ENCODE measurements at places on chromosomes 6 and 20.

DNA sequence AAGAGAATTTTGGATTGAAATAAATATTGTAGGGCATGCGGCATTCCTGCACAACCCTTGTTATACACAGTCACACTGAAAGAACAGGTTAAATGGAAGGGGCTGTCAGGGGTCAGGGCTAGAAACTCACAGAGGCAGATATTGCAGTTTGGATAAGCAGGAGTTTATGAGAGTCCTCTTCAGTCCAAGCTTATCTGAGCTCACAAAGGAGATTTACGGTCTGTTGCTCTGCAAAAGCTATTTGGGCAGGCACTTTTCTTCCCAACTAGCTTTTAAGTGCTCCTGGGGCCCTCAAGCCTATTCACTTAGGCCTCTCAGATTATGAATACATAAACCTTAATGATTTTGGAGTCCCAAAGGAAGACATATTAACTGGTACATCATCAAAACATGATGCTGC, 156.2 kb downstream of the SOX4 start:
- DNase-seq, result no peak

GRCh38 chr6:9503111-9503761, 911.6 kb downstream of the TFAP2A start:
- DNase-seq, result no peak

DNA sequence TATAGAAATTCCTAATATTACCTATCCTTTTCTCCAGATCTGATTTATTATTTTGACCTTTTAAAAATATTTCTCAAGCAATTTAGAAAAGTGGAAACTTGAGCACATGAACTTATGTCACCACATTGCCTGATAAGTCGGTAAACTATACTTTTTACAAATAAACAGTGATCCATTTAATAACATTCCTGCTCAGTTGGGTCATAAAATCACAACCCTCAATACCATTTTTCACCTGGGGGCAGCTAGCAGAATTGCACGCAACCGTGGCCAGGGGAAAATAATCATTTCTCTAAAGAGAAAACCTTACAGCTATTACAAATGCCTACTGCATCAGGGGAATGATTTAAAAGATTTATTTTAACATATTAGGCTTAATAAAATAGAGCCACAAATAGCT, 614.5 kb downstream of the PHF3 start:
- DNase-seq, result no peak

- DNase-seq, result no peak
These were observed 43.0 kb upstream of the BPIFA2 start for GRCh38 chr20:33124994-33125393.

- no peak for DNase-seq
These were observed 5.9 kb upstream of the ADRM1 start for GRCh38 chr20:62296724-62297448.

DNA sequence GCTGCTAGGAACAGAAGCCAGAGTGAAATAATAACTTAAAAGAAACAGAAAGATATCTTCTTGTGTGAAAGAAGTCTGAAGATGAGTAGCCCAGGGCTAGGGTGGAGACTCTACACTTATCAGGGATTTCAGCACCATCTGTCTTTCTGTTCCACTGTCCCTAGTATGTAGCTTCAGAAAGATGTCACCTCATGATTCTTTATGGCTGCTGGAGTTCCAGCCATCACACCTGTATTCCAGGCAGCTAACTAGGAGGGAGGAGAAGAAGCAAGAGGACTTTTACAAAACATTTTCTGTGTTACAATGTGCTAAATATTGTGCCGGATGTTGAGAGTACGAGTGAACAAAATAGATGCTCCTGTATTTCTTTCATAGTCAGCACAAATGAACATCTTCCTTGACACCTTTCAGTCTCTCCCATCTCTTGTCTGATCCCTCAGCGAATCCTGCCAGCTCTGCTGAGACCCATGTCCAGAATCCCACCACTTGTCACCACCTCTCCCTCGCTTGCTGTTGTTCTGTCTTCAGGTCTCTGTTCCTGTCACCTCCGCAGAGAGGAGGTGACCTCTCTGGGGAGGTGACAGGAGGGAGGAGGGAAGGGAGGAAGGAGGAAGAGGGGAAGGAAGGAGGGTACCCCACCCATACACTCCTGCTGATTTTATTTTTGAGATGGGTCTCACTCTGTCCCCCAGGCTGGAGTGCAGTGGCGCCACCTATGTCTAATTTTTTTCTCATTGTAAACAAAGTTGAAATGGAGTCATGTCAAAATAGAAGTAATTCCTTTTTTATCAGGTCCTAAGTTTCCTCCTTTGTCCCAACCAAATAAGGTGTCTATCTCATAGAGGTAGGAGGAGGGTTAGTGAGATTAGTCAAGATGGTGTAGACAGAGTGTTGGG, 188.9 kb downstream of the TFAP2C start:
- no peak for DNase-seq

DNA sequence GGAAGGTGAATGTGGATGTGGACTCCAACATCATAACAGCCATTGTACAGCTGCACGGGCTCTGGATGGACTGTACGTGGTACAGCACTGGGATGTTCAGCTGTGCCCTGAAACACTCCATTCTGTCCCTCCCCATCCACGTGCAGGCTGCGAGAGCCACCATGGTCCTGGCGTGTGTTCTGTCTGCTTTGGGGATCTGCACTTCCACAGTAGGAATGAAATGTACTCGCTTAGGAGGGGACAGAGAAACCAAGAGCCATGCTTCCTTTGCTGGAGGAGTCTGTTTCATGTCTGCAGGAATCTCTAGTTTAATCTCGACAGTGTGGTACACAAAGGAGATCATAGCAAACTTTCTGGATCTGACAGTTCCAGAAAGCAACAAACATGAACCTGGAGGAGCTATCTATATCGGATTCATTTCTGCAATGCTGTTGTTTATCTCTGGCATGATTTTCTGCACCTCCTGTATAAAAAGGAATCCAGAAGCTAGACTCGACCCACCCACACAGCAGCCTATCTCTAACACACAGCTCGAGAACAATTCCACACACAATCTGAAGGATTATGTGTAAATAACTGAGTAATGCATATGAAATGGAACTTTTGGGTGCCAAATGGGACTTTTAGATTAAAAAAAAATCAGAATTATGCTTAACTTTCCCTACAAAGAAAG, 12.1 kb downstream of the CLDN20 start:
- DNase-seq, result no peak

GRCh38 chr20:31857861-31858759, 12.2 kb downstream of the DUSP15 start:
- DNase-seq, result no peak

DNA sequence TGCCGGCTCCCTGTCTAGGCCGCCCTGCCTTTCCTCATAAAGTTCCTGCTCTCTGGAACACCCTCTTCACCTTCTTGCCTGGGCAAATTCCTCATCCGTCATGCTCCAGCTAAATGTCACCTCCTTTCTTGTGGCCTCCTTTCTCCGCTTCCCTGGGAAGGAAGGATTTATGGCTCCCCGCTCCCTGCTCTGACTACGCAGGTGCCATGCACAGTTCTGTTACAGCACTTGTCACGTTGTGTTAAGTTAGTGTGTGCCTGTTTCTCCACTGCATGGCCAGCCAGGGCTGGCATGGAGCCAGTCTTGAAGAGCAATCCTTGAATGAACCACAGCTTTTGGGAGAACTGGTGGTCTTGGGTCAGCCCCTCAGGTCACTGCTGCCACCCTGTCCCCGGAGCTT, 61.7 kb downstream of the CD40 start:
- DNase-seq, result no peak

GRCh38 chr20:36473164-36473563, 68.2 kb upstream of the MYL9 start:
- DNase-seq, result no peak

- DNase-seq, result no peak
These were observed 12.5 kb downstream of the TNXB start for GRCh38 chr6:32096394-32097258.
